ENCODE measurements at places on chromosomes 2 and 18.

DNA sequence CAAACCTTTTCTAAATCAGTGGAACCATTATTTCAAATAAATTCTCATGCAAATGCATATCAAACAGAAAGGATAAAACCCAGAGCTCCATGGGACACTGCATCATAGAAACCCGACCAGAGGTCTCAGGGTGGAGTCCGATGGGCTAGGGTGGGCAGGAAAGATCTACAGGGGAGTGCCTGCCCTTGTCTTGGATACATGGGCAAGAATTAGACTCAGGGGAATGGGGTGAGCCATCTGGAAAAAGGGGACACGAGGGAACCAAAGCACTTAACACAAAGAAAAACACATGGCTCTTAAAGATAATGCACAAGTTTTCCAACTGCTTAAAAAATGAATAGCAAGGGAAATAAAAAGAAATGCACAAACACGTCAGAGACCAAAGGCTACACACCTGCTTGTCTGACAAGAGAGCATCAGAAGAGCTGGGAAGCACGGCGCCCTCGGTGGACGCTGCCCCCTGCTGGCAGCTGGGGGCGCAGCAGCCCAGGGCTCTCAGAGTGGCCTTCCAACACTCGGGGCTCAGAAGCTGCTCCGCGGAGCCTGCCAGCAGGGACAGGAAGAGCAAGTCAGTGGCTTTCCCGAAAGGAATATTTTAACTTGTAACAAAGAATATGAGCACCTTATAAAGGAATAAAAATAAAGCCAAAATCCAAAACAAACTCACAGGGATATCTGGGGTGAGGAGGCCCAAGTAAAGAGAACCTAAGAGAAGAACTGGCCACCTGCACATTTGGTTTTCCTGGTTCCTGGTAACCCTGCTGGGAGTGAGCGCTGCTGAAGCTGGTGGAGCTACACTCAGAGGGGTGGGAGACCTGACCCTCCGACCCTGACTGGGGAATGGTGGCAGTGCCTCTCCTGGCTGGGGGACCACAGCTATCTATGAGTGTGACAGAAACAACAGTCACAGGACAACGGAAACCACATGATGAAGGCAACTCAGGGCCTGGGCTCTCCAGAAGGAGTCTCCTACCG is 54.5 kb downstream of the SIGLEC15 start:
- DNase-seq: peak; percentile 34

- no peak for DNase-seq
Measured at GRCh38 chr2:159457589-159457988, 158.8 kb downstream of the BAZ2B start.

DNA sequence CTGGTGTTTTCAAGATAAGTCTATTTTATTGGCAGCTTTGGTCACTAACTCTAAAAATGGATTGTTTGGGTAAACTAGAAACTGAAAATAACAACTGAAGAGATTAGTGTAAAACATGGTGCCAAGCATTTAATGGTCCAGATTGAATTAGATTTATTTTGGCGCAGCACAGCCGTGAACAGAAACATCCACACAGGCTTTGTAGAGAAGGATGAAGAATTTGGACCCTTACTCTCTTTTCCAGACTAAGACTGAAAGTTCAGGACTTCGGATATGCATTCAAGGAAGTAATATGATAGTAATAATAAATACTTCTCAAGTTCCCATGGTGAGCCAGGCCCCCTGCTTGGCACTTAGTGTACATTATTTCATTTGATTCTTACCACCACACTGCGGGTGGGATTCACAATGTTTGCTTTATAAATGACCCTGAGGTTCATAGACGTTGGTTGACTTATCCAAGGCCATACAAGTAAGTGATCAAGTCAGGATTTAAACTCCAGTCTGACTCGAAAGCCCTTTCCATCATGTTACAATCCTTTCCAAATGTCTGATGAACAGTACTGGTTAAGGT is 54.2 kb upstream of the ITGB6 start:
- DNase-seq: no peak

- no peak for DNase-seq
Measured at GRCh38 chr2:38265461-38265860, 111.6 kb downstream of the ATL2 start.

- DNase-seq: no peak
Measured at GRCh38 chr2:26536371-26537068, 58.6 kb upstream of the OTOF start.

DNA sequence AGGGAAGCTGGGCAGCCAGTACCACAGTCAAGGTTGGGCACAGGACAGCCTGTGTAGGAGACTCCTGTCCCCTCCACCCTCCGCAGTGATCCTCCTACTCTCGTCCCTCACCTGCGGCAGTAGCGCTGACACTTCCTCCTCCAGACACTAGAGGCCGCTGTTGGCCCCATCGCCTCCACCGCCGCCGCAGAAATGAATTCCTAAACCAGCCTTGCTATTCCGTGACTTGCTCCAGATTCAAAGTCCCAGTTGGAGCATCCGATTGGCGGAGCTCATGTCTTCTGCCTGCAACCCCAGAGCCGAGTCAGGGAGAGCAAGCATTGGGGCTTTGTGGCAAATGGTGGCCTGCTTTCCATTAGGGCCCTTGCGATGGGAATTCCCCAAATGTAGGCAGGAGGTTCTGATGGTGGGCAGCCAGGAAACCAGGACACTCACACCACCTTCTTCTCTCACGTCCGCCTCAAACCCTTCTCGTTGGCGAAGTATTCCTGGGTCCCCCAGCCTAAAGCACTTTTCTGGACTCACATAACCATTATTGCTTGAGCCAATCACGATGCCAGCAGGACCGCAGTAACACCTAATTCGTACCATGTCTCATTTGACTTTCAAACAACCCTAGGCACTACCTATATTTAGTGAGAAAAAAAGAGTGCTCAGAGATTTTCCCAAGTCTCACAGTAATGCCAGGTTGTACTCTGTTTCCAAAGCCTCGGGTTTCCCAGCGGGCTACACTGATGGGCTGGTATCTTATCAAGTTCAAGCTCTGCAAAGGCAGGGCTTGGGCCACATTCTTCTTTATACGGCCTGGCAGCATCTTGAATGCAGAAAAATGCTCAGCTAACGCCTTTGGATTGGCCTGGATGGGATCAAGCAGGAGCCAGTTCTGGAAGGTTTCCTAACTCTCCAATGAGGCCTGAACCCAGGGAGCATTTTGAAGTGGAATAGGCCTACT is 1.2 kb upstream of the DNAJB2 start:
- DNase-seq: peak; percentile 69

DNA sequence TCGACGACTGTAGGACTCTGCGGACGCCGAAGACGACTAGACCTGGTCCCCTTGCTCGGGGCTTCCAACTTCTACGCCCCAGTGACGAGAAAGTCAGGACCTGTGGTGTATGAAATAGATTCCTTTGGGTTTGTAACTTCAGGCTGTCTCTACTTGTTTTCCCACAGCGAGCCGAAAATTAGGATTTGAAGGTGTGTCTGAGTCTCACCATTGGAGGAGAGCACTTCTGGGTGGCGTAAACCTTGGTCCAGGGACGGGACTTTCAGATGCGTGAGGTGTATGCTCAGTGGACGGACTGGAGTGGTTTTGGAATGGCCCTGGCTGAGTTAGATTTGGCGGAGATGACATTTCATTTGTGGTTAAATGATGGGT is 1.3 kb downstream of the BIRC6 start:
- peak; percentile 35 for DNase-seq

- no peak for DNase-seq
Measured at GRCh38 chr2:149422337-149422990, 92.1 kb downstream of the LYPD6 start.

- DNase-seq: no peak
Measured at GRCh38 chr2:155485141-155485842, 786.8 kb downstream of the KCNJ3 start.

DNA sequence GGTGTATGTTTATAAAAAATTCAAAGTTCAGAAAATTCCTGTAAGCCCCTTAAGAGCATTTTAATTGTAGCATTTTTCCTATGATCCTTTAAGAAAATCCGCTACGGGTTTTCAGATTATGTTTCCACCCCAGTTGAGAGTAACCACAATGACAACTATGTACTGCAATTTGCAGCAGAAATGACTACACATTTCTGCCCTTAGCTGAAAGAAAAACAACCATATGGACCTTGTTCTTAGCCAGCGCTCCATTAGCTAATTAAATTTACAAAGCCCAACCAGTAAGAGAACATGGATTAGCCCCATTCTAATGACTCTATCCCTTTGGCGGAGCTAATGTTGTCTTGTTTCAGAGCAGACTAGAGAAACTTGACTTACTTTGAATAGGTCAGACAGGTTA is 247.6 kb downstream of the SLC8A1 start:
- no peak for DNase-seq

DNA sequence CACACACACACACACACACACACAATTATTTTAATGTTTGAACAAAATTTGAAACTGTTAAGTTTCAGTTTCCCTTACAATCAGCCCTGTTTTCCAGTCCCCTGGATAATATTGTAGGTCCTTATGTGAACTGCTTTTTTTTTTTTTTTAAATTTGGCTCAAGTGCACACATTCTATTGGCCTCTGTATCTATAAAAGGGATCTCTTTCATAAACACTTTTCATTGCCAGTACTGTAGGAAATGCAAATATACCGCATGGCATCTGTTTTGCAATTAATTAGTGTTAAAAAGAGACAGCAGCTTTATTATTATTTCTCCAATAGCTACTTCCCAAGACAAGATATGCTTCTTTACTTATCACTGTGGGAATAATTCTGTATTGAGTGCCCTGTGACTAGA is 738.7 kb downstream of the EPHA4 start:
- no peak for DNase-seq

DNA sequence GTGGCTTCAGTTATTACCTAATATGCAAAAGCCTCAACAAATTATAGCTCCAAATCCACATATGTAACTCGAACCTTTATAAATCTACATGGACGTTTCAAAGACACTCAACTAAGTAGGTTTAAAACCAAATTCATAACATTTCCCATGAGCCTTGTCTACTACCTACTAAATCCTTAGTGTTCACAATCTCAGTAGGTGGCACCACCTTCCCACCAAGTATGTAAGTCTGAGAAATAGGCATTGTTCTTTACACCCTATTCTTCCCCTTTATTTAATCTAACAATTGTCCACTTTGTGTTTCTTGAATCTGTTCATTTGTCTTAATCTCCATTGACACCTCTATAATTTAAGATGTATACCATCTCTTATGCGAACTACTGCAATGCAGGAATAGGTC is 4.6 kb downstream of the PIGN start:
- DNase-seq: no peak

DNA sequence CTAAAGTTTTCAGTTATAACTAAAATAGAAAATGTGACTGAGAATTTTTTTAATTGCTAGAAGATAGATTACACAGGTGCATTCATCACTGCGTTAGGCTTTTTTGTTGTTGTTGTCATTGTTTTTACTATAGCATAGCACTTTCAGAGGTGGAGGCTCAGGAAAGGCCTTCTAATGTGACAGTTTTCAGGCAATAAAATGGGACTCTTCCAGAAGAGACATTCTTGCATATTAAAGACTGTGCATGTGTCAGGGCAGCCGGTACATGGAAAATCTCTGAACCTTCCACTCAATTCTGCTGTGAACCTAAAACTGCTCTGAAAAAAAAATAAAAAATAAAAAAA is 175.2 kb downstream of the METTL4 start:
- no peak for DNase-seq

DNA sequence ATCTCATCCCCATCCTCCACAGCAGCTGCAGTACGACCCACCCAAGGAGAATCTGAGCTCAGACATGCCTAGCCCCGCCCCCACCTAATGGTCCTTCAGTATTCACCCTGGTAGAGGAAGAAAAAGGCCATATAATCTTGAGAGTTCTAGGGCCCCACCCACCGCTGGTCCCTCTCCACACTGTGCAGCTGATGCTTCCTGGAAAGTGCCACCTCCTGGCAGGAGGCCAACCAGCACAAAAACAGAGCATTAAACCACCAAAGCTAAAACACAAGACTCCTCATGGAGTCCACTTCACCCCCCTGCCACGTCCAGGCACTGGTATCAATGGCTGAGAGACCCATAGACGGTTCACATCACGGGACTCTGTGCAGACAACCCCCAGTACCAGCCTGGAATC is 40.7 kb downstream of the MC4R start:
- DNase-seq: no peak

DNA sequence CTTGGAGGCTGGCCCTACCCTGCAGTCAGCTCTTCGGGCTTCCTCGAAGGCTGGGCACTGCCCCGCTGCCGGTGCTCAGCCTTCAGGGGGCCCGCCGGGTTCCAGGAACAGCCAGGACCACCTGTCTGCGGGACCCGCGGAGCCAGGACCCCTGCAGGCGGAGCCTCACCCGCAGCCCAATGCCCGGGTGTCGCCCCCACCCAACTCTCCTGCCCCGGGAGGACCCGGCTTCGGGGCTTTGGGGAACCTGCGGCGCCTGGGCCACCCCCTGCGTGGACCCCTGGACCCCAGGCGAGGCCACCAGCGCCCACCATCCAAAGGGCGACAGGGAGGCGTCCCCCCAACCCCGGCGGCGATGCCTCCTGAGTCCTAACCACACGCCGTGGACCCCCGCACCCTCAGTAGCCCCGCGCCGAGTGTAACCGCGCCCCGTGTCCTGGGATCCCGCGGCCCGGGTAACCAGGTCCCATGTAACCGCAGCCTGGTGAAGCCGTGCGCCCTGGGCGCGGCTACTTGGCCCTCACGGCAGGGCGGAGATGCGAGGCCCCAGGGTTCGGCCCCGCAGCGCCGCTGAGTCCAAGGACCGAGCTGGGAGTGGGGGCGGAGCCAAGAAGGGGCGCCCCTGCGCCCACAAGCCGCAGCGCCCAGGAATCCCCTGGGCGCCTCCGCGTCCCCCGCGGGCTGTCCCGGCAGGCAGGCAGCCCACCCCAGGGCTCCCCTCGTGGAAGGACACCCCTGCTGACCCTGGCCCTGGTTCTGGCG is 11.0 kb upstream of the UBE2F start:
- DNase-seq: no peak

- no peak for DNase-seq
Measured at GRCh38 chr2:219644801-219645480, 17.5 kb downstream of the SLC4A3 start.

- peak; percentile 12 for DNase-seq
Measured at GRCh38 chr18:26549263-26550094, 1.1 kb upstream of the KCTD1 start.

GRCh38 chr2:190216829-190217228 is 102.8 kb downstream of the HIBCH start:
- DNase-seq: peak; percentile 35

DNA sequence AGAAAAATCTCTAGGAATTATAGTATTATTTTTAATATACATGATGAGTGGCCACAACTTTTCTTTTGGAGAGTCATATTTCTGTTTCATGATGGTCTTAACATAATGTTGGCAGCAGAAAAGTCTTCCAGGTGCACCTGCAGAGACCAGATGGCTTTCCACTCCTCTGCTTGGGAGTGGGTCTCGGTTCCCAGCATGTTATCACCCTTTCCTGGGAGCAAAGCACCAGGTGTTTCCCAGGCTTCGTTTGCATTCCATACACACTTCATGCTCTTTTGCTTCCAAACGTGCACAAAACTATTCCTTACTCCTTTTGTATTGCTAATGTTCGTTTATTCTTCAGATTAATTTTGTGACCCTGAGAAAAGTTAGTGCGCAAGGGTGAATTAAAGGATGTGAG is 305.2 kb downstream of the CDH2 start:
- DNase-seq: no peak

DNA sequence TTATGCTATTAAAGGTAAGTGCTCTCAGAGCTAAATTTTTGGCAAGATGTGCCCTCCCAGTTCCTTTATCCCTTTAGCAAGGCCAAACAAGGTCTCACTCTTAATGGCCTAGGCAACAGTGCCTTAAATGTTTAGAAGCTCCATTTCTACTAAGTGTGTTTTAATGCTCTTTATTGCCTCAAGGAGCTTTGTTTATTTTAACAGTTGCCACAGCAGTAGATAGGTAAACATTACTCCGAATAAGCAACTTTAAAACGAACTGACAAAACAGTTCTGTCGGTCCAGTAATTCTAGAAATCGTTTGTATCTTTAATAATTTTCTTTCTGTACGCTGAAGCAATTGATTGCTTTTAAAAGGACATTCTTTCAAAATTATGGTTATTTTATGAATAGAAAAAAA is 74.5 kb downstream of the PIEZO2 start:
- no peak for DNase-seq
